ENCODE measurements at places on chromosomes 1 and 21. TPM values are rescaled to one million over a fixed set of nuclear protein-coding genes. Genes with fewer than 3 reads are reported as not detected.

The DCAF8 gene
- total RNA-seq, result 105 TPM

The GRIK1 gene
- total RNA-seq, result not detected

The GPR25 gene
- not detected for total RNA-seq

The PRCC gene
- 83.3 TPM for total RNA-seq

The SAMD13 gene
- 0.36 TPM for total RNA-seq

The CD160 gene
- 0.25 TPM for total RNA-seq

The RER1 gene
- 146 TPM for total RNA-seq

The CSF3R gene
- 1.2 TPM for total RNA-seq

The DENND2D gene
- 203 TPM for total RNA-seq

The EPHB2 gene
- not detected for total RNA-seq

The GSTM2 gene
- total RNA-seq, result 42.2 TPM

The LAD1 gene
- not detected for total RNA-seq

The LDLRAD1 gene
- not detected for total RNA-seq

The AMY2A gene
- not detected for total RNA-seq

The NPHP4 gene
- total RNA-seq, result 21.6 TPM

The KRTAP12-2 gene
- total RNA-seq, result not detected

The ABL2 gene
- total RNA-seq, result 8.5 TPM

The PEAR1 gene
- total RNA-seq, result 0.09 TPM

The TSPAN1 gene
- not detected for total RNA-seq

The IL6R gene
- total RNA-seq, result 5.3 TPM

The GBP6 gene
- 0.36 TPM for total RNA-seq

The CCDC27 gene
- total RNA-seq, result not detected

The RGS1 gene
- total RNA-seq, result 8.6 TPM

The UQCRH gene
- total RNA-seq, result 283 TPM

The IER5 gene
- 35.3 TPM for total RNA-seq

The IVL gene
- not detected for total RNA-seq

The FAM229A gene
- 7.9 TPM for total RNA-seq

The MUTYH gene
- total RNA-seq, result 57.2 TPM

The CHI3L1 gene
- total RNA-seq, result not detected

The NBPF6 gene
- not detected for total RNA-seq

The GNAT2 gene
- total RNA-seq, result not detected

The CHI3L2 gene
- total RNA-seq, result 9.1 TPM

The PADI3 gene
- total RNA-seq, result not detected

The S100A5 gene
- 5.4 TPM for total RNA-seq

The HEYL gene
- total RNA-seq, result 0.14 TPM

The DYNLT4 gene
- total RNA-seq, result 0.34 TPM

The SAMSN1 gene
- 115 TPM for total RNA-seq

The SLC1A7 gene
- total RNA-seq, result not detected

The FLG2 gene
- total RNA-seq, result not detected

The YBEY gene
- total RNA-seq, result 10.2 TPM

The HPDL gene
- 8.3 TPM for total RNA-seq
